ENCODE measurements at places on chromosomes 1 and 21.

DNA sequence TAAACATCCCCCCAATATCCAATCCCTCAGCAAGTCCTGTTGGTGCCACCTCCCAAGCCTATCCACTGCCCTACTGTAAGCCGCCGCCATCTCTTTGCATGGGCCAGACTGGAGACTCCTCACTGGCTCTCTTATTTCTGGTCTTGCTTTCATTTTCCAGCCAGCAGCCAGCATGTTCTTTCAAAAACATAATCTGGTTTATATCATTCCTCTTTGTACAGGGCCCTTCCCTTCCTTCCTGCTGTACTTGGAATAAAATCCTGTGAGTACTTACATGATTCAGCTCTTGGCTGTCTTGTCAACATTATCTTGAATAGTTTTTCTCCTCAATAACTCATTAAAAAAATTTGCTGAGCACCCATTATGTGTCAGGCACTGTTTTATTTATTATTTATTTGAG, 28.2 kb downstream of the TLR5 start:
- DNase-seq, result no peak

DNA sequence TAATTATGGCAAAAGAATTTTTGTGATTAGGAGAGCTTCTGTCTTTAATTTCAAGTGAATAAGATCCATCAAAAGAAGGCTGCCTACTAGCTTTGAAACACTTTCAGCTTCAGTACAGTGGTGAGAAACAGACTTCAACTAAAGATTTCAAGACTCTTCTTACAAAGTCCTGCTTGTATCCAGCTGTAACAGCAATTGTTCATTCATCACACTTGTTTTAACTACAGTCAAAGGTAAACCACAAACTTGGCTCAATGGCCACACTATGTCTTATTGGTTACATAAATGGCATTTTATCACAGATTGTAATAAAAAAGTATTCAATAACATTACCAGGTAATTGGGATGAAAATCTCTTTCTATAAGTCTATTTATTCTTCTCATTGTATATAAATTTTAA, 59.2 kb downstream of the WARS2 start:
- no peak for DNase-seq

DNA sequence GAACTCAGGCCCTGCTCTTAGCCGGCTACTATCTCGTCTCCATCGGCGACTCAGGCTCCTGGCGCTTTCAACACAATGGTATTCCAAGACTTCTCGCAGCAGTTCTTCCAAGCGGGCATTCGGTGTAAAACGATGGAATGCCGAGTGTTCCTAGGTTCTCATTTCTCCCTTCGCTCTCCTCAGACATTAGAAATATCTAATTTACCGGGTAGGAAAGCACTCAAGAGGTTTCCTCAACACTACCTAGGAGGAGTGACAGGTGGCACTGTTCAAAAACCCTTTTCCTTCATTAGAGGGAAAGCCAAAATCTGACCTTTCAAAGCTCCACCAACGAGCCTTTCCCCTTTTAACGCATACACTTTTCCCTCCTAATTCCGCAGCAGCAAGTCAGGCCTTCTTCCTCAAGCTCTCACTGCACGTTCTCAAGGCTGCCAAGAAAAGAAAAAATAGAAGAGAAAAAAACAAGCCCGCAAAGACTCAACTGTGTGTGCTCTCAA, 601 bp downstream of the UBE2G2 start:
- DNase-seq, result no peak

- no peak for DNase-seq
Observed at GRCh38 chr1:68585351-68585750, 88.5 kb upstream of the DEPDC1 start.

GRCh38 chr1:185016880-185017279, 28.5 kb upstream of the RNF2 start:
- DNase-seq, result no peak

GRCh38 chr1:233364026-233364425, 36.5 kb downstream of the MAP3K21 start:
- DNase-seq, result no peak

DNA sequence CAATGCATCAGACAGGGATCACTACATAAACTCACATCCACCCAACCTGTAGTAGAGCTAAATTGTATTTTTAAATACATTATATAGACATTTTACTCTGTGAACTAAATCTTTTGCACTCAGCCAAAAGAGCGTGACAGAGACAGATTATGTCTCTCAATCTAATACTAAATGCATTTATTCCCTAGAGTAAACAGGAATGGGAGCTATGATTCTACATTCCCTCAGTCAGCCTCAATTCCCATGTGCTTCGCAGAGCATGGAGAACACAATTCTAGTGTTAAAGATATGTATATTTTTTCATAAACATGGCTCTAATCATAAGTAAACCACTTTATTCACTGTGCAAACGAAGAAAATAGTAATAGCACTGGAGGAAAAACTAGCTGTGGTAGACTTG, 16.5 kb downstream of the PIGK start:
- DNase-seq, result no peak

Measured in cortex of kidney (tissue), 1 donor.